ENCODE measurements at places on chromosomes 7 and 10.

DNA sequence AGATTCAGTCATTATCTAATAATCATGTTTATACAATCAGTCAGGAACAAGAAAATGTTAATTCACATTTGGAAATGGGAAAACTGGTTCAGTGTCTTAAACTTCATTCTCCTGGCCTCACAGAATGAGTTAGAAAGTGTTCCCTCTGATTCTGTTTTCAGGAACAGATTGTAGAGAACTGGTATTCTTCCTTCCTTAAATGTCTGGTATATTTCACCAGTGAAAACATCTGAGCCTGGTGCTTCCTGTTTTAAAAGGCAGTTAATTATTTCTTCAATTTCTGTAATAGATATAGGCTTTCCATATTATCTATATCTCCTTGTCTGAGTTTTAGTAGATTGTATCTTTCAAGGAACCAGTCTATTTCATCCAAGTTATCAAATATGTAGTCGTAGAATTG lies 97.1 kb upstream of the TMEM168 start:
- no peak for DNase-seq

DNA sequence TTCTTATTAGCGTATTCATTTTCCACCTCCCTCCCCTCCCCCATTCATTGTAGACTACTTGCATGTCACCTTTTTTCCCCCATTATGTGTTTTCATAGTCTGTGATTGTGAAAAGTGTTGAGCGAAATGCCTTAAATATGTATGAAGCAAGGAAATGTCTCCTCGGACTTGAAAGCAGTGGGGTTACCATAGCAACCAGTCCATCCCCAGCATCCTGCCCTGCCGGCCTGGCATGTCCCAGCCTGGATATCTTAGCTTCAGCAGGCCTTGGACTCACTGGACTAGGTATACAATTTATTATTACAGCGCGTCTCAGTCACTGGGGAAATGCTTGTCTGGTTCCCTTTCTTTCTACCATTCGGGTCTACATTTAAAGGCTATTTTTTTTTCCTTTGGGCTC lies 283.6 kb downstream of the BICC1 start:
- no peak for DNase-seq

DNA sequence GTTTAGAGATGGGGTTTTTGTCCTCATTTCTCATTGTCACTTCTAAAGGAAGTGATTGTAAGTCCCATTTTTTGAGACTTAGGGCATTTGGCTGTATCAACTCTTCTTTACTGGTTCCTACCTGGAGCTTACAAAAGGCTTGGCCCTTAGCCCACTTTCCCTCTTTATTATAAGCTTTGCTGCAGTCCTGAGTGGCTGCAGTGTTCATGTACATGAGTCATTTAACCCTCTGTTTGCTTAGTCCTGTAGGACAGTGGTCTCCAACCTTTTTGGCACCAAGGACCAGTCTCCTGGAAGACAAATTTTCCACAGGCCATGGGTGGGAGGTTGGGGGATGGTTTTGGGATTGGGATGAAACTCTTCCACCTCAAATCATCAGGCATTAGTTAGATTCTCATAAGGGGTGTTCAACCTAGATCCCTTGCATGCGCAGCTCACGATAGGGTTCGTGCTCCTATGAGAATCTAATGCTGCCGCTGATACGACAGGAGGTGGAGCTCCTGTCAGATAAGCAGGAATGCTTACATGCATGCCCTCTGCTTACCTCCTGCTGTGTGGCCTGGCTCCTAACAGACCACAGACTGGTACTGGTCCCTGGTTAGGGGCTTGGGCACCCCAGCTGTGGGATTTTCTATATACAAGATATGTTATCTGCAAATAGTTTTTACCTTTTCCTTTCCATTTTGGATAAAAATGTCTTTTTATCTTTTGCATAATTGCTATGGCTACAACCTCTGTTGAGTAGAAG lies 99.7 kb downstream of the CCSER2 start:
- DNase-seq = no peak

GRCh38 chr10:78914502-78915189 lies 154.1 kb upstream of the ZMIZ1 start:
- DNase-seq = no peak

- DNase-seq = no peak
Measured at GRCh38 chr10:13168781-13169180, 7.4 kb downstream of the MCM10 start.

- DNase-seq = no peak
Measured at GRCh38 chr7:86980223-86980622, 79.2 kb downstream of the ELAPOR2 start.

- no peak for DNase-seq
Measured at GRCh38 chr10:42980553-42981357, 96.1 kb upstream of the RET start.

DNA sequence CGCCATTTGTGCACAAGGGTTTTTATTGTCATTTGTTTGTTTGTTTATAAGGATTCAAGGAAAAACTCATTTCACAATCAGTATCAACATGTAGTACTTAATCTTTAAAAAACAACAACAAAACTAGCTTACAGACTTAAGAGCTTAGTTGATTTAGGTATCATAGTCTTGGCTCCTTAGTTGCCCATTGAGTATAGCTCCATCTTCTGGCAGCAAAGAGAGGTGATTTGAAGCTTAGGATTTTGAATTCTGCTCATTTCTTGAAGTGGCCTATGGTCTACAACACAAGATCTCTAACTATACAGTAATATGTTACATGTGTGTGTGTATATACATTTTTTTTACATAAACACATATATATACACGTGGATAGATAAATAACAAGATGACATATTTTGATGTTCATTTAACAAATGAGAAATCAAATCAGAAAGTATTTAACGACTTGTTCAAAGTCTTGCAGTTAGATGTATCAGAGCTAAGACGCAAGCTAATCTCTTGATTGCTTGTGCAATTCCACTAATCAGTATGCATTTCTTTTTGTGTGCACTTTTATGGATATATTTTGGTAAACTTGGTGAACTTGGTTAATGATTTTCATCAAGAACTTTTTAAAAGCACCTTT lies 307.3 kb downstream of the CAMK1D start:
- DNase-seq = peak; percentile 42

DNA sequence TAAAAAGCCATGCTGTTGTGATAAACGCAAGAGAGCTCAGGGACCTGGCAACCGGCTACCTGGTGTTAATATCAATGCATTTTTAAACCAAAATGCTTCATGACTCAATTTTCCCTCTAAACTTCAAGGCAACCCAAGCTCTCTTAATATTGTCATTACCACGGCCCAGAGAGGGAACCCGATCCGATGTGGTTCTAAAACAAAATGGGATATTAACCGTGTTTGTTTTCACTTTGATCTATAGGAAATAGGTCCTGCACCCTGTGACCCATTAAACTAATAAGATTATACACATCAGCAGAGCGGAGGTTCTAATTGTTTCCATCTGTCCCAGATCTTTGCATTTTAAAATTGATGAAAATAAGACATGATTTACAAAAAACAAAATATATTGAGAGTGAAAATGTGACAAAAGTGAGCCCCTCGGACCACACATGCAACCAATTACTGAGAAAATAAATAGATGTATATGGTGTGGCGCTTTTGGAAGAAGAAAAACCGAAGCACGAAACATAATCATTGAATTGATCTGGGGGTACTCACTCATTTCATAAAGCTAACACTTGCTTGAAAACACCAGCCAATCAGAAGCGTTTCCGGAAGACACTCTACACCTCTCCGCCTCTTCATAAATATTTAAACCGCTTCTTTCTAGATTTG lies 290.3 kb upstream of the NFE2L3 start:
- DNase-seq = no peak

- DNase-seq = no peak
Measured at GRCh38 chr7:55365205-55365674, at the start of gene LANCL2. Gene LANCL2 (plus strand): TSS chr7:55365337. CDS start chr7:55366026, 689 bp downstream.

GRCh38 chr7:47354831-47355541 lies 226.9 kb downstream of the TNS3 start:
- no peak for DNase-seq

GRCh38 chr7:100406767-100407166 lies 21.7 kb downstream of the ZCWPW1 start:
- DNase-seq = no peak

GRCh38 chr7:43211693-43212092 lies 99.2 kb downstream of the HECW1 start:
- DNase-seq = no peak

- no peak for DNase-seq
Measured at GRCh38 chr7:77473229-77474005, 57.3 kb upstream of the GSAP start.

DNA sequence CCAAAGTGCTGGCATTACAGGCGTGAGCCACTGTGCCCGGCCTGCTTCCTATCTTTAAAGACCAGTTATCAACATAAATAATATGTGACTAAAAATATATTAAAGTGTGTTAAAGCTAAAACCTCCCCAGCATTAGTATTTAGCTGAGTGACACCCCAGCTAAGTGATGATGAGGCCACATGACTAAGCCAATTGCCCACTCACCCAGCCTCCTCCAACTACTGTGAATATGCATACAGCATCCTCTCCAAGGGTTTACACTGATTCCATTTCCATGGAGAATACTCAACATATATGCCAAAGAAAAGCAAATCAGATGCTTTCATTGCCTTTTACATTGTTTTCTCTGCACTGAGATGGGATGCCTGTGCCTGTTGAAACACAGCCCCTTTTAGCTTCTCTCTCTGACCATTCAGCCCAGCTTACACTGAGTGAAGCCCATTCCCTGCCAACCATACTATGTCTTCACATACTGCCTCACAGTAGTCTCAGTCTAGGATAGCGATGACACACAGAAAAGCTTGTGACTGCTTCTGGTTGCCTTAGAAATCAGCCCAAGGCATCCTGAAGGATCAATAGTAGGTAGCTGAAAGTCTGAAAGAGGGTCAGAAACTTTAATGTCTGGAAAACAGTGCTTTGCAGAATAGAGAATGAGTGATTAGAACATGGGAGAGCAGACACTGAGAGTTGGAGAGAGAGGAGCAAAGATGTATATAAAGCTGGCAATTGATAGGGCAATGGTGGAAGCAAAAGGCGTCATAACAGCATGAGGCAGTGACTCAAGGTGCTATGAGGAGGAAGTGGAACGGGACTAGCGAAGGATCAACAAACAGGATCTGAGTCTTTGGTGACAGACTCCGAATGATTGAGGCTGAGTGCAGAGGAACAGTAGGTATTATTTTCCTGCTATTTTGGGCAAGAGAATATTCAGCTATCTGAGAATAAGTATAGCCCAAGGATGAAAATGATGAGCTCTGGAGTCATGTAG lies 19.8 kb upstream of the ATE1 start:
- DNase-seq = no peak

GRCh38 chr7:87225696-87226095 lies 6.2 kb upstream of the TMEM243 start:
- DNase-seq = no peak

- no peak for DNase-seq
Measured at GRCh38 chr7:26153823-26154783, 2.1 kb downstream of the NFE2L3 start.

DNA sequence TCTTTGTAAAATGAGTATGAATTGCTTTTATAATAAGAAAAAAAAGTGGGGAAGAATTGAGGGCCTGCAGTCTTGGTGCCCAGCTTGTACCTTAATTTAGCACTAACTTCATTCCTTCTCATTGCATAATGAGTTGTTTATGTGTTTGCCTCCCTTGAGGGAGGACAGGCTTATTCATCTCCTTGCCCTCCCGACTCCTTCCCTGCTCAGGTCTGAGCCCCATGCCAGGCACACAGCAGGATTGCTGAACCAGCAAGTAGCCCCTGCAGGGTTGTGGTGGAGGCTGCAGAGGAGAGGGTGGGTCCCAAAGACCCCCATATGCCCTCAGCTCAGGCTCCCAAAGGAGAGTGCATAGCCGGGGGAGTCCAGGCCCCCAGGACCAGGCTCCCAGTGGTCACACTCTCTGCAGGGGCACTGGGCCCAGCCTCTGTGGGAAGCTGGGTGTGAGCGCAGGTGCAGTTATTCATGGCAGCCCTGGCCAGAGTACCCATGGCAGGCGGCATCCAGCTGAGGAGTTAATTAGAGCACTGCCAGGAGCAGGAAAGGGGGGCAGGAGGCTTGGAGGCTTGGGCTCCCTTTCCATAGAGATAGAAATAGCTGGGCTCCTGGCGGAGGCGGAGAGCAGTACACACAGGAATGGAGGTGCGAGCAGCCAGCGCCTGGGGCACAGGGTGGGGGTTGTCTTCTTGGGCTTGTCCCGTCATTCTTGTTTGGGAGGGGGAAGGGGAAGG lies 28.2 kb upstream of the GOLGA7B start:
- DNase-seq = no peak

DNA sequence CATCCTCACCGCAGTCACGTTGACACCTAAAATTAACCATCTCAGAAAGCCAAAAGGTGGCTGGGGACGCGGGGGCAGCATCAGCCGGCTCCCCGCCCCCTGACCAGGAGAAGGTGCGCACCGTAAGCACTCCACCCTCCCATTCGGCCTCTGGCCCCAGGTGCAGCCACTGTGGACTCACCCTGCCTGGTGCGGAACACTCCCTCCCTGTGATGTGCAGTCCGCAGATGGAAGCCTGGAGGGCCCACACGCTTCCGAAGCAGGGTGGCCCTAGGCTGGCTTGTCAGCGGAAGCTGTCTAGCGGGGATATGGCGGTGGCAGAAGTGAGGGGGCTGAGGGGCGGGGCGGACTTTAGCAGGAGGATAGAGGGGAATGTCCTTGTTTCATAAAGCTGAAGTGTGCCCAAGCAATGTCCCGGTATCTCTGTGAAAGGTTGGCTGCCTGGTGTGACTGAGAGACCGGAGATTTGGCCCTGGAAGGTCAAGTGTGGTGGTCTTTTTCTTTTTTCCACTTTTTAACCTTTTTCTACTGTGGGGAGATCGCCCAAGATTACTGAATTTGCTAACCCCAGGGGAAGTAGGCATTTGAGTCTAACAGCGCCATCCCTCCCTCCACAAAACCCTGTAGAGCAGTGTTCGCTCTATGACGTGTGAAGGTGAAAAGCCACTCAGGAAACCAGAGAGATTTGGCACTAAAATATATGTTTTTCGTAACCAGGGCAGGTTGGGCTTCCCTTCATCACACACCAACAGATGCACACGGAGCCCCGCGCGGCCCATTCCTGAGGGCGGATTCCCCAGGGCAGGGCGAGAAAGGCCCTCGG lies 74.7 kb downstream of the CXCL12 start:
- DNase-seq = no peak

All from NCI-H187 treated with DMSO at 0.1 percent for 48 hours (cell line).